ENCODE measurements at places on chromosomes 11 and 22.

DNA sequence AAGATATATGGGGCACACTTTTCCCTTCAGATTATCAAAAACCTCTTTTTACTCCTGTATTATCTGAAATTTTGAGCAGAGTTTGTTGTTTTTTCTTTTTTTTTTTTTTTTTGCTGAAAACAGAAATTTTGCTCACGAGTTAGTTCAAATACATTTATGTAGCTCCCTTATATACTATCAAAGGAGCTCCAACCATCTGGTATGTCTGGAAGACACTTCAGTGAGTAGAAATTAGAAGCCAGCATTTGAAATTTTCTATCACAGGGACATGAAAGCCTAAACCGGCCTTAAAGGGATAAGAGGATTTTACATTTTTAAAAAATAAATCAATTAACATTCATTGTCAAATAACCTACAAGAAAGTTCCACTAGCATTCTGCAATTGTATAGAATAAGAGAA, 73.3 kb downstream of the DDIAS start:
- no peak for DNase-seq

DNA sequence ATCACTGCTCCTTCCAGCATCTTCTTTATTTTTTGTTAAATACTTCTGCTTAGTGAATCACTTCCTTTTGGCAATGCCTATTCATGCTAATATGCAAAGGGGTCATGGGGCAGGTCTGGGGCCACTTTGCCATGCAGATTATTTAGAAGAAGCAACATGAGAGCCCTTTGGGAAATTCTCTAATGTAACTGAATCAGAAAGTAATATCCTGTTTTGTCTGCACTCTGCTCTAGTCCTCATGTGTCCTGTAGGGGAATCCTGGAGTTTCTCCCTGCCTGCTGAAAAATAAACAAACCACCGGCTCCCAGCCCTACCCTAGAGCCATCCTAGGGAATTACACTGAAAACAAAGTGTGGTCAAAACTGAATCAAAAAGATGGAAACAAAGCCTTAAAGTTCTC, 176.5 kb upstream of the POU2AF2 start:
- no peak for DNase-seq

- DNase-seq = no peak
These were observed 5.9 kb downstream of the YPEL4 start for GRCh38 chr11:57643802-57644201.

DNA sequence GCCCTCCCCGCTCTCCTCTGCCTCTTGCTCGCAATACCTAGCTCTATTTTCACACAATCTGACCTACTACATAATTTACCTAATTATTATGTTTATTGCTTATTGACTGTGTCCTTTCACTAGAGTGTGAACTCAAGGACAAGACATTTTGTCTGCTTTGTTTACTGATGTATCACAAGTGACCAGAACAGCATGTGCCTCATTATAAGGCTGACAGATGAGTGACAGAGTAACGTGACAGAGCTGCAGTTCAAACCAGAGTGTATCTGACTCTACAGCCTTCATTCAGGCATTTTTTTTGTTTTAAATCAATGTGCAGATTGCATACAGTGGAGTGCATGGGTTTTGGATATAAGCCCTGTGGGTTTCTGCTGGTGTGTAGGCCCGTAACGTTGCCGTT, 82.0 kb upstream of the RAB1B start:
- DNase-seq = no peak

- no peak for DNase-seq
These were observed 157.8 kb upstream of the TRPC6 start for GRCh38 chr11:101741479-101742175.

- no peak for DNase-seq
These were observed 557.3 kb downstream of the FAM181B start for GRCh38 chr11:82176365-82176764.

- DNase-seq = no peak
These were observed 39.3 kb downstream of the KREMEN1 start for GRCh38 chr22:29112121-29112520.

DNA sequence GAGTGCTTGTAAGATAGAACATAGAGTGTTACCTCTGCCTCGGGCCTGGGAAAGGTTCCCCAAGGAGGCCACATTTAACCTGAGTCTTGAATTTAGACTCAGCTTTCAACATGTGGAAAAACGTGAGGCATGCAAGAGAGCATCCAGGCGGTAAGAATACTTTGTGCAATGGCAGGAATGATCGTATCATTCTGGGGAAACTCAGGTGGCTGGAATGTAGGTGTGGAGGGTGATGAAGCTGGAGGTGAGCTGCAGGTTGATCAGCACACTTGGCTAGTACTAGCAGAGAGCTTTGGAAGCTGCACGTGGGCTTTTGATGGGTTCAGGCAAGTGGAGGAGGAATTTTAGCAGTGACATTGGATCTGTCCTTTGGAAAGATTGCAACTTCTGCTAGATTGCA, 270.3 kb upstream of the RAG2 start:
- DNase-seq = no peak

DNA sequence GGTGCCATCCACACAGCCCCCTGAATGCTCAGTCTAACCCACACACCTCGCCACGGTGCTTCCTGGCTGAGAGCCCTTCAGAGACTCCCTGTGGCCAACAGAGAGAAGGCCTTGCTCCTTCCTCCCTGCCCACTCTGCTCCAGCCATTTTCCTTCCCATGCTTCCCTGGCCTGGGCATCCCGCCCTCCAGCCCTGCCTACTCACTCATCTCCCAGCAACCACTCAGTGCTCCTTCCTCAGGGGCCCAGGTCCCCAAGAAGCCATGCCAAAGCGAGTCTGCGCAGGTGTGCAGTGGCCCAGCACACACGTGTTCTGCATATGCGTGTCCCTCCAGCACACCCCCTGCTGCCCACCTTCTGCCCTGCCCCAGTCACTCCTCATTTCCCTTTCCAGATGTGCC, 56.4 kb downstream of the NECTIN1 start:
- no peak for DNase-seq

Data from uterus (tissue), 4 donors.